IMR-90 (cell line): ENCODE measurements at places on chromosomes 16 and 17. TPM values are rescaled to one million over a fixed set of nuclear protein-coding genes. Genes with fewer than 3 reads are reported as not detected.

HES7 gene
- not detected in 2 replicates for total RNA-seq

GAS7 gene
- 5.0 and 6.4 TPM in 2 replicates for total RNA-seq

AGRP gene
- total RNA-seq, result not detected in 2 replicates

PARD6A gene
- total RNA-seq, result 0.28 and 0.36 TPM in 2 replicates

CCL7 gene
- 0.18 and 0.28 TPM in 2 replicates for total RNA-seq

C17orf78 gene
- not detected in 2 replicates for total RNA-seq

CKLF gene
- 60.8 and 66.7 TPM in 2 replicates for total RNA-seq

PYDC1 gene
- not detected in 2 replicates for total RNA-seq

CCL2 gene
- total RNA-seq, result 126 and 206 TPM in 2 replicates

TOP2A gene
- 68.5 and 118 TPM in 2 replicates for total RNA-seq

ACE gene
- 1.4 TPM in 2 replicates for total RNA-seq

MRPL12 gene
- total RNA-seq, result 17.2 and 17.5 TPM in 2 replicates

GNAO1 gene
- under 0.01 TPM in 1 of 2 replicates, not detected in the other for total RNA-seq

TBC1D3 gene
- total RNA-seq, result not detected in 2 replicates

OR3A3 gene
- total RNA-seq, result not detected in 2 replicates

PIRT gene
- total RNA-seq, result not detected in 2 replicates

SKAP1 gene
- total RNA-seq, result not detected in 2 replicates

C17orf75 gene
- 16.1 and 18.3 TPM in 2 replicates for total RNA-seq

RAB26 gene
- 1.1 TPM in 2 replicates for total RNA-seq

PYCARD gene
- 10.2 and 13.1 TPM in 2 replicates for total RNA-seq

GAST gene
- not detected in 2 replicates for total RNA-seq

KRTAP9-3 gene
- total RNA-seq, result not detected in 2 replicates

CHST5 gene
- total RNA-seq, result not detected in 2 replicates

CETP gene
- not detected in 2 replicates for total RNA-seq

PRAC1 gene
- not detected in 2 replicates for total RNA-seq

MT1M gene
- total RNA-seq, result not detected in 2 replicates

SLC13A5 gene
- not detected in 2 replicates for total RNA-seq

PHOSPHO1 gene
- total RNA-seq, result under 0.01 TPM in 2 replicates

SETD1A gene
- 0.54 and 0.56 TPM in 2 replicates for total RNA-seq

RCVRN gene
- total RNA-seq, result not detected in 2 replicates

CLEC16A gene
- total RNA-seq, result 16.5 and 18.3 TPM in 2 replicates

AOC3 gene
- under 0.01 TPM in 1 of 2 replicates, not detected in the other for total RNA-seq

SMTNL2 gene
- not detected in 2 replicates for total RNA-seq

RECQL5 gene
- 7.3 and 8.6 TPM in 2 replicates for total RNA-seq

CES4A gene
- total RNA-seq, result 0.72 and 0.83 TPM in 2 replicates

IL17C gene
- total RNA-seq, result not detected in 2 replicates

NAGS gene
- 0.28 and 0.54 TPM in 2 replicates for total RNA-seq

SPECC1 gene
- 26.2 and 35.3 TPM in 2 replicates for total RNA-seq

SREBF1 gene
- 3.3 and 3.4 TPM in 2 replicates for total RNA-seq

CSF3 gene
- not detected in 2 replicates for total RNA-seq

NPIPB13 gene
- 0.28 and 0.54 TPM in 2 replicates for total RNA-seq
